ENCODE measurements at places on chromosomes 12 and 14.

GRCh38 chr12:62693376-62694050, 226.9 kb downstream of the MON2 start:
- DNase-seq = no peak

GRCh38 chr14:92253381-92253894, 69.5 kb upstream of the SLC24A4 start:
- no peak for DNase-seq

- DNase-seq = no peak
Measured at GRCh38 chr14:91417983-91418386, 365 bp upstream of the CCDC88C start.

DNA sequence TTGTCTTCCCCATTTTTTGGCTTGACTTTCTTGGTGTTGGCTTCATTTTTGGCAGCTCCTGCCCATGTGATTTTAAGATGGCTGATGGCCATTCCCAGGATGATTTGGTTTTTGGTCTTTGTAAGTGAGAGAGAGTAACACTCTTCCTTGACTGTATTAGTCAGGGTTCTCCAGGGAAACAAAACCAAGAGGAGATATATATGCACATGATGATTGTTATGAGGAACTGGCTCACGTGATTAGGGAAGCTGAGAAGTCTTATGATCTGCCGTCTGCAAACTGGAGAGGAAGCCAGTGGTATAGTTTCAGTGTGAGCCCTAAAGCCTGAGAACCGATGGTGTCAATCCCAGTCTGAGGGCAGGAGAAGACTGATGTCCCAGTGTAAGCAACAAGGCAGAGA, 146.6 kb downstream of the NRXN3 start:
- no peak for DNase-seq

Measured in D721Med (cell line).